Ecto neural progenitor cell (in vitro differentiated cells): ENCODE measurements at places on chromosomes 2 and 18.

DNA sequence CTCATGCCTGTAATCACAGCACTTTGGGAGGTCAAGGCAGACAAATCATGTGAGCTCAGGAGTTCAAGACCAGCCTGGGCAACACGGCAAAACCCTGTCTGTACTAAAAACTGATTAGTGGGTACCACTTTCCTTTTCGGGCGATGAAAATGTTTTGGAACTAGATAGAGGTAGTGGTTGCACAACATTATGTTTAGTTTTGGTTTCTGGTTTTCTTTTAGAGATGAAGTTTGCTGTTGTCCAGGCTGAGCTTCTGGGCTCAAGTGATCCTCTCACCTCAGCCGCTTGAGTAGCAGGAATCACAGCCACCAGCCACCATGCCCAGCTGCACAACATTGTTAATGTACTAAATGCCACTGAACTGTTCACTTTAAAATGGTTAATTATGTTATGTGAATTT, 27.6 kb downstream of the AAK1 start:
- DNase-seq: no peak

DNA sequence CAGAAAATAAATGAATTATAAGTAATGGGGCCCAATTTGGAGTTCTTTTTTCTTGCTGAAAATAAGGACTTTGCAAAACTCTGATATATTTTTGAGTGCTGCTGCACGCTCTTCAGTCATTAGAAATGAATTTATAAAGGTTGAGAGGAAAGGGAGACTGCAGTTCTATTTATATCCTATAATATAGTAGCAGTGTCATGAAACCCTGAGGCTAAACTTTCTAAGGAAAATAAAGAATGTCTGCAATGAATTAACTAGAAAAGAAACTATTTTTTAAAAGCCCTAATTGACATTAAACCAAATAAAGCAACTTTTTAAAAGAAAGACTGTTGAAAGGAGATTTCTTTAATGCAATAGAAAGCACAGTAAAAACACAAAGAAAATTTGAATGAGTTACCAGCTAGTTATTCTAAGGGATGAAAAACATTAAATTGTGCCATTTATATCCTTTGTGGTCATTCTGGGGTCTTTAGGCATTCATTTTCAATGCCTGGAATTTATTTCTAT, 1072.8 kb upstream of the TMEFF2 start:
- DNase-seq: no peak

GRCh38 chr2:8264981-8265380, 416.9 kb upstream of the ID2 start:
- no peak for DNase-seq

DNA sequence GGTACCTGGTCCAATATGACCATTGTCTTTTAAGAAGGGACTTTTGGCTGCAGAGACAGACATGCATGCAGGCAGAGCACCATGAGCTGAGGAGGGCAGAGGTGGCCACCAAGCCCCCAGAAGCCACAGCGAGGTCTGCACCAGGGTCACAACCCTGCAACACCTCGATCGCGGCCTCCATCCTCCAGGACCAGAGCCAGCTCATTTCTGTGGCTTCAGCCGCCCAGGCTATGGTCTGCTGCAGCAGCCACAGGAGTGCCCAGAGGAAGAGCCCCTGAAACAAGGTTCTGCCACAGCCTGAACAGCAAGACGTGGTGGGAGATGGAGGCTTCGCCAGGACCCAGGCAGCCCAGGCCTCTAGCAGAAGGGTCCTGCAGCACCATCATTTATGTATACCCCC, 53.9 kb downstream of the ANKMY1 start:
- no peak for DNase-seq

DNA sequence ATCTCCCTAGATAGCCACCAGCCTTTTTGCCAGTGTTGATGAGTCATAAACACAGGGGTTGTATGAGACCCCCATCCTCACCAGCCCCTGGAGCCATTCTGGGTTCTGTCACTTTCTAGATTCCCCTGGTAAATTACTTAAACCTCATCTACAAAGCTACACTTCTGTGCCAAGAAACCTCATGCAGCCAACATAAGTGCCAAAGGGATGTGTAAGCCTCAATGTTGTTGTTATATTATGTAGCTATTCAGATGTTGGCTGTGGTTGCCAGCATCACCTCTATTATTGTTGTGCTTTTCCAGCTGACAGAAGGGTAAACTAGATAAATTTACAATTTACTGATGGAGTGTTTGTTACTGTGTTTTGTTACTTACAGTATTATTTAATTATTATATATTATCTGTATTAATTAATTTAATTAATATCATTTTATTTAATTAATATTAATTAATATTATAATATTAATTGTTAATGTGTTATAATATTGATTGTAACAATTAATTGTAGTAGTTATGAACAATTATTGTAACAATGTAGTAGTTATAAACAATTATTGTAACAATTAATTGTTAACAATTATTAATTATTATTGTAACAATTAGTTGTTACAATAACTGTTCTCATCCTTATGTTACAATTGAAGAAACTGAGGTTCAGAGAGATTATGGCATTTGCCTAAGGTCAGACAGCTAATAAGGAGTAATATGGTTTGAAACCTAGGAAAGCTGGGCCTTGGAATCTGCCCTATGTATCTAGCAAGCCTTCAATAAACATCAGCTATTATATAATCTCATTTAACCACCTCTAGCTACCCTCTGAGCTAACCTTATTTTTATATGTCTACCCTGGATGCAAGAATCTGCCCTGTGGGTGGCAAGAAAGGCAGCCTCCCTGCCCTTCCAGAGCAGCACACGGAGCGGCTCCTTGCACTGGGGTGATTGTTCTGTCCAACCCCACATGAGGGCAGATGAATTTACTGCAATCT, 36.1 kb downstream of the PSTPIP2 start:
- DNase-seq: no peak

- DNase-seq: no peak
Measured at GRCh38 chr18:63762518-63762917, 12.7 kb upstream of the SERPINB7 start.

- no peak for DNase-seq
Measured at GRCh38 chr2:200814276-200814815, 2.6 kb downstream of the BZW1 start.

- no peak for DNase-seq
Measured at GRCh38 chr2:171512683-171513195, 9.5 kb upstream of the CYBRD1 start.

- no peak for DNase-seq
Measured at GRCh38 chr2:234446404-234447076, 50.3 kb downstream of the ARL4C start.

- no peak for DNase-seq
Measured at GRCh38 chr2:175837046-175837445, 165.0 kb downstream of the LNPK start.

DNA sequence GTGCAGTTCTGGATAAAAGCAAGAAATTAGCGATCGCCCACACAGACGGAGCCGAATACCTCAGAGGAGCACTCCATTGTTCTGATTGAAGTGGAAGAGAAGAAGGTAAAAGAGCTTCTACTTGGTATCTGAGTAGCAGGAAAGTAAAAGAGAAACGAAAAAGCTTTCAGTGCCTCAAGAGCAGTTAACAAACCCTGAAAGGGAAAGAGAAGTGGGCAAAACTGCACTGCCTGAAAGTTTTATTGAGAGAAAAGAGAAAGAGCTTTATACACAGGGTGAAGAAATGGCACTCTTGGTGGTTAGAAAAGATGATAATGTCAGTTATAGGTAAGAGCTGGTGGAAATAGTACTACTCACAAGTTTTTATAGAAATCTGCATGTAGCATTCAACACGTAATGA, 192.8 kb downstream of the CDCA7 start:
- no peak for DNase-seq

DNA sequence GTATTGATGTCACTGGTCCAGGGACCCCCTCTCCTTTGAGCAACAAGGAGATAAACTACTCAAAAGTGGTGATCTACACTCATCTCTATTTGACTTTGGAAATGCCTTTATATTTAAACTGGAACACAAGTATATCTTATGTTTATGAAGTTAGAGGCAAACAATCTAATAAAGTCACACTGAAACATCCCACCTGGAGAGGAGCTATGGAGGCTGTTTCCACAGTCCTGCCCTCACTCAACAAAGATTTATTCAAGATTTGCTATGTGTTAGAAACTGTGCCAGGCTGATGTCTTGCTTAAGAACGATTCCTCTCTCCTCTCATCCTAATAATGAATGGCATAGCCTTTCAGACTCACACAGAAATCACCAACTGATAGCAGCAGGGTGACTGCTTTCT, 140.8 kb downstream of the ALPK2 start:
- DNase-seq: no peak

DNA sequence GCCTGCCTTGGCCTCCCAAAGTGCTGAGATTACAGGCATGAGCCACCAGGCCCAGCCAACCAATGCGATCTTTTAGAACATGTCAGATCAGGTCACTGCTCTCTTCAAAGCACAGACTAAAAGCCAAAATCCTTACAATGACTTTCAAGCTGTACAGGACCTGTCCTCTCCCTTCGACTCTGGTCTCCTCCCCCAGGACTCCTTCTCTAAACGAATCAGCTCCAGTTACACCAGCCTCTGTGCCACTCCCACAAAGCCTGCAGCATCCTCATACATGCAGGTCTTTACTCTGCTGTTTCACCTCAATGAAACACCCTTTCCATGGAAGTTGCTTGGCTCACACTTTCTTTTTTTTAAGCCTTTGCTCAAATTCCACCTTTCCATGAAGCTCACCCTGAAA, 436.0 kb downstream of the METTL4 start:
- DNase-seq: no peak

GRCh38 chr2:134433979-134434378, 180.1 kb downstream of the MGAT5 start:
- DNase-seq: no peak

- no peak for DNase-seq
Measured at GRCh38 chr18:35506024-35506712, 8.4 kb upstream of the INO80C start.

DNA sequence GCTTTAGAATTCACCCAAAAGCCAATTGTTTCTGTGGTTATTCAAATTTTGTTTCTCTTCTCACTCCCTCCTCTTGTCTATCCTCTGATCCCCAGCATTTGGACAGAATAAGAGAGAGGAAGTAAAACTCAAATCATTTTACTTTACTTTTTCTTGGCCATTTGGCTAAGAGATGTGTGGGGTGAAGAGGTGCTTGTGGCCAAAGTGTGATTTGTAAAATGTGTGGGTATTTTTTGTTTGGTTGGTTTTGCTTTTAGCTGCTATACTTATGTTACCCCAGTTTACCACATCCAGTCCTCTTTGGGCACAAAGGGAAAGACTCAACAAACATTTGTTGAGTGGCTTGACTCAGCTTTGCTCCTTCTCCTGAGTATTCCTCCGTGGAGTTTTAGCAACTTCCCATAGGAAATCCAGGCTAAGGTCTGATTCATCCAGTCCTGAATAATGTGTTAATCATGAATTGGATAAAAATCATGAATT, 109.1 kb upstream of the CYP1B1 start:
- no peak for DNase-seq

DNA sequence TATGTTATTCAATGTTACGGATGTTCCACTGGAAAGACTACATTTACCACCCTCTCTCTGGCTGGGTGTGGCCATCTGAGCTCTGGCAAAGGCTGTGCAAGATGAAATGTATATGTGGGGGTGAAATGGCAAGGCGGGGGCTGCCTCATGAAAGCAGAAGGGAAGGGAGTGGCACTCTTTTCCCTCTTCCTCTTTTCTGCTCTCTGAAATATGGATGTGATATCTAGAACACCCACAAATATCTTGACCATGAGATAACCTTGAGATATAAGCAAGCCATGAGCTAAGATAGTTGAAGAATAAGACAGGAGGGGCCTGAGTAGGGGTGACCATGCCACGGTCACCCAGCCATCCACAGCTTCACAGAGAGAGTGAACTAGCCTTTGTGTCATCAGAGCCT, 367.8 kb upstream of the ID2 start:
- DNase-seq: no peak

DNA sequence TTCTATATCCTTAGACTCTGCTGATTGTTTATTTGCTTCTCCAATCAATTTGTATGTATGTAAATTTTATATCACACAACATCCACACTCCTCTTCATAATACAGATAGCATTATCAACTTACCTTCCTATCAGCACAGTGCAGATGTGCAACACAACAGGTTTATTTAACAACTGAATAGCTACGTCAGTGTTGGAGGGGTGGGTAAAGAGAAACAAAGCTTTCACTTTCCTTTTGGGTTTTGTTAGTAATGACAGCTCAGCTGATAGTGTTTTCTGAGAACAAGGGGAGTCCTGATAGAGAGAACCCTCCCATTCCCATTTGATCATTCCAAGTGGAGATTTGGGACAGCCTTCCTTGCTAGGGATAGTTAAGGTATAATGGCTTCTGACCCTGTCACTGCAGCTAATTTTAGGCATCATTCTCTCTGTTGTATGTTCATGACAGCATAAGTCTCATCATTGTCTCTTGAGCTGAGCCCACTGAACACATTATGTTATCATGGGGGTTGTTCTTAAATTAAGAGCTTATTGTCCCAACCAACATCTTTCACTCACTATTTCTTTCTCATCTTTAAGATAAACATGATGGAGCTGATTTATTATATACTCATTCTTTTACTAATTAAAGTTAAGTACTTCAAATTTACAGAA, 227.7 kb downstream of the GPD2 start:
- no peak for DNase-seq

DNA sequence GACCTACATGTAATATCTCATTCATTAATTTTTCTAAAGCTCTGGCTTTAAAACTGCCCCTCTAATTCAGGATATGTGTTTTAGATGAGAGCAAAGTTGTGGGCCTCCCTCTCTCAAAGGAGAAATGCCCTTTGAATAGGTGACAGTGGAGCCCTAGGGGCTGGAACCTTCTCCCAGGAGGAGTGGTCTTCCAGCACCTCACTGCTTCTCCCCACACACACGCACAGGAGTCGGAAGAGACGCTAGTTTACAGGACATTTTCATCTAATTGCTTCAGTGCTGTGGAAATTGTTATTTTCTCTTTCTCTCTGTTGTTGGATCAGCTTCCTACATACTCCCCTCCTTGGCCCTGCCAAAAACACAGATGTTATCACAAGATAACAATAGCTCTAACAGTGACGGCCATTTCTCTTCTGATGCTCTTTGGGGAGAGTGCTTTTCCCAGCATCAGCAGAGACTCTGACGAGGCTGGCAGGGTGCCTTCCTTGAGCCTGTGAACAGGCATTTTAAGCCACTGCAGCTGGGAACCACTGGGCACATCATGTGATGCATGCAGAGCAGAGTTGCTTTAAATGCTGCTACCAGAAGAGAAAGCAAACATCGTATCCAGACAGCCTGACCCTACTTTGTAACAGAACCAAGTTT, 209.4 kb upstream of the SP5 start:
- peak; percentile 57 for DNase-seq

- peak; percentile 60 for DNase-seq
Measured at GRCh38 chr2:5915881-5916310, 223.7 kb downstream of the SOX11 start.

- peak; percentile 68 for DNase-seq
Measured at GRCh38 chr18:70289351-70290312, 787 bp downstream of the SOCS6 start.

GRCh38 chr2:236947896-236948295, 137.8 kb upstream of the COPS8 start:
- peak; percentile 24 for DNase-seq

- DNase-seq: no peak
Measured at GRCh38 chr2:204313256-204313655, 232.0 kb upstream of the PARD3B start.
